ENCODE measurements at places on chromosomes 12 and 14.

- no peak for DNase-seq
Measured at GRCh38 chr14:101119830-101120571, 216.5 kb upstream of the RTL1 start.

DNA sequence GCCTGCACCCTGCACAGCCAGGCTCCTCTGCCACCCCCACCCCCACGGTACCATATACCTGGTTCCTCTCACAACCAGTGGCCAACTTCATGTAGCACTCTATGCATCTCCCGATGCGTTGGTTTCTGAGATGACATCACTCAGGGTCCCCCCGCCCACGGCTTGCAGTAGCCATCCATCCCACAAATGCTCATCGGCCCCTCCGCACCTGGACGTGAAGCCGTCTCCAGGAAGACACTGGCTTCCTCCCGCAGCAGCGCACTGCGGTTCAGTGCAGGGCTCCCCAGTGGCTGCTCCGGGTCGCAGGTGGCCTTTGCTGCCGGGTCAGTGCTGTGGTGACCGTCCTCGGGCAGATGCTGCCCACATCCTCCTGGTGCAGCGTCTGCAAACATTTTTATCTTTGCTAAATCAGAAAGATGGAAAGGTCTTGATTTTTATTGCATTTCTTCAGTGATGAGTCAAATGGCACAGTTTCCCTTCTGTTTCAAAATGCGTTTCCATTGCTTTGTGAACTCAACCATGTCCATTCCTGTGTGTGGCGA lies 27.5 kb upstream of the MMP17 start:
- DNase-seq, result no peak

DNA sequence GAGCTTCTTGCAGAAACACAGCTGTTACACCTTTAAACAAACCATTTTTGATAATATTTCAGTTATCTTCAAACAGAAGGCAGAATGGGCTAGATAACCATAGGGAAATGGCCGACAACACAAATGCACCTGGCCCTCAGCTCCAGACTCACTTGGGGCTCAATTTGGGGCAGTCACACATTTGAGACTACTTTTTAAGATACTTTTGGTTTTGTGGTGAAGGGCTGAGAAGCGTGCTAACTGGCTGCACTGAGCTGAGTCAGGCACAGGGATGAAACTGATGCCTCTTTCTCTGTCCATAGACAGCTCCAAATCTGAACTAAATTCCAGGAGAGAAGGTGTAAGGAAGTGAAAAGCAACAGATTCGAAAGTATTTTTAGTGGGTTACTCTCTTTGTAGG lies 18.5 kb upstream of the GRIP1 start:
- no peak for DNase-seq

DNA sequence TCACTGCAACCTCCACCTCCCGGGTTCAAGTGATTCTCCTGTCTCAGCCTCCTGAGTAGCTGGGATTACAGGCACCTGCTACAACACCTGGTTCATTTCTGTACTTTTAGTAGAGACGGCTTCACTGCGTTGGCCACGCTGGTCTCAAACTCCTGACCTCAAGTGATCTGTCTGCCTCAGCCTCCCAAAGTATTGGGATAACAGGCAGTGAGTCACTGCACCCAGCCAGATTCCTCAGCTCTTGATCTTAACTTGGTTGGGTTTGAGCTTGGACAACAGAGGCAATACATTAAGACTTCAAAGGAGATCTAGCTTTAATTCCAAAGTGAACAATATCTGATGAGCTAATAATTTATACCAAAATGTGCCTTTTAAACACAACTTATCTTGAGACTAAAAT lies 5.6 kb downstream of the DAZAP2 start:
- DNase-seq, result no peak

DNA sequence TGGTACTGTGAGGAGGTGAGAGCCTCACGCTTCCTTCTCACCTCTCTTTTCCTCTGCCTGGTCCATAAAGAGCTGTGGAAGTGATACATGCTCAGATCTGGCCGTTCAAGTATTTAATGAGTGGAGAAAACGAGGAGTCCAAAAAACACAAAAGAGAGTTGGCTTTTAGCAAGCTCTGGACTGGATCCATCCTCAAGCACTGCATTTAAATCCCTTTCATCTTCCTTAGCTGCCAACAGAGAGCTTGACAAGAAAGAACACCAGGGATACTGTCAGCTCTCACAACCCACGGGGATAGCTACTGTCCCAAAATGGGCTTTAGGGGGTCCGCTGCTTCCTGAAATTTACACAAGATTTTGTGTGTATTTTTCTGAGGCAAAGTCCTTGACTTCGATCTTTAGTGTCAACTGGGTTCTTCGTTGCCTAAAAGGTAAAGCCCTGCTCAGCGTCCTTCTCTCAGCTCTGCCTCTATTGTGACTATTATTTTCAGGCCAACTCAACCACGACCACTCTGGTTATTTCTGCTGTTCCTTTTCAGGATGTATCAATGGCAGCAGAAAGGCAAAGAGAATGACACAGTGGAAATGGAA lies 120.9 kb downstream of the TMTC1 start:
- no peak for DNase-seq

DNA sequence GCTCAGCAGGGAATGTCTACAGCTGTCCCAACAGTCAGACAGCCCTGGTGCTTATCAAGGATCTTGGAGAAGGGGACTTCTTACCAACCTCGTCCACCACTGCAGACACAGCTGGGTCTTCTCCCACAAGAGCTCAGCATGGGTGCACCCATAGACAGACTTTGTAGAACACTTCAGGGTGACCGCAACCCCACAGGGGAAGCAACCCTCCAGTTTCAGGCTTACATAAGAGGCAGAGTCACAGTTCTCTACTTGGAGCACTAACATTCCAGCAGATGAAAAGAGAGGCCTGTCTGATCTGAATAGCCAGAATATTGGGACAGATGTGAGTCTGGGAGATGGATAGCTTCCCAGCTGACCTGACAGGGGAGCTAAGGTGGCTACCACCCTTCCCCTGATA lies 3.5 kb upstream of the CLEC1A start:
- DNase-seq, result no peak

GRCh38 chr12:110093631-110094311 lies 30.4 kb upstream of the IFT81 start:
- no peak for DNase-seq

DNA sequence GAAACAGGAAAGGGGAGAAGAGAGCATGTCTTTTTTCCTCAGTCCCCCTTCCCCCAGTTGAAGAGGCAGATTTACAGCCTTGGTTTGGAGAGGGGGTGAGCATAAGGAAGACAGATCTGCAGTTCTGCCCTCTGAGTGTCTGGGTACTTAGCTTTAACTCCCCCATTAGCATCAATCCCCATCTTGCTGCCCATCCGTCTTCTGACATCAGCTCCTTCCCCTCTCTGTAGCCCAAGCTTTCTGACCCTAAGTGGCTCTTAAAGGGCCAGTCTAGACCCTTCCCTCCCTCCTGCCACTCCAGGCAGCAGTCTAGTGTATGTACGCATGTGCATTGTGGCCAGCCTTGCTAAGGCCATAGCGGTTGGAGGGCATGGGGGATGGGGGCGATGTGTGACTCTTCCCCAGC lies 7.3 kb downstream of the GPR84 start:
- no peak for DNase-seq

DNA sequence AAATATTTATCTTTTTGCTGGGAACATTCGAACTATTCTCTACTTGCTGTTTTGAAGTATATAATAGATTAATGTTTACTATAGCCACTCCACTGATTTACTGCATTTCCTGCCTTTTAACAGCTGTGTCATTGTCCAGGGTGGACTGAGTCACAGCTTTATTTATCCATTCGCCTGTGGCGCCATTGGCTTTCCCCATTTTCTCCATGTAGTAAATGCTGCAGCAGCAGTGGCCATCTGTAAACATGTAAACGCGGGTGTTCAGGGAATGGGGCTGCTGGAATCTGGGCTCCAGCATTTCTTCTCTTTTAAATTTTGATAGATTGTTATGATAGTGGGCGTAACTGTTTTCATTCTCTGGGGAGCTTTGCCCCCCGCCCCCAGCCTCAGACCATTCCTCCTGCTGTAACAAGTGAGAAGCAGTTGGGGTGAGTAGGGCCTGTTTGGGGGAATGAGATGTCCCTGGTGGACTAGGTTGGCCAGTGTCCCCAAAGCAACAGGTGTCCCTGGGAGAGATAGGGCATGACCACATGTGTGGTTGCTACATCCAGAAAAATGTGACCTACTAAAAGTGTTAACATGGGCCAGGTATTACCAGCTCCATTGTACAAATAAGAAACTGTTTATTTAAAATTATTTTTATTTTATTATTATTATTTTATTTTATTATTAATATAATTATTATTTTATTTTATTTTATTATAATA lies 32.9 kb downstream of the RIN3 start:
- DNase-seq, result peak; percentile 32

DNA sequence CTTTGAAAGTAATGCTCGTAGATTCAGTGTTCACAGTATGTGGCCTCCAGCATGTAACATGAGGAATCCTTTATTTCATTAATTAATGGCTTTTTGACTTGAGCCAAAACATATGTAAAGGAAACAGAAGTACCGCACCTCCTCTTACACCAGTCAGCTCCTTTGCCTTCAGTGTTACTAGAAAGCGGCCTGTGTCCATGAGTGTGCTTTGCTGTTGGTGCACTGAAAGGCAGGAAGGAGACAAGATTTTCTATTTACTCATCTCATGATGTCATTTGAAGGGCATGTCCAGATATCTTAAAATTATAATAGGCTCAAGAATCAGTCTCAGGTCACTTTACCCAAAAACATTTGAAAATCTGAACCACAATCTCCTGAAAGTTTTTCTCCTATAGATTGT lies 9.9 kb upstream of the CCT2 start:
- DNase-seq, result no peak

DNA sequence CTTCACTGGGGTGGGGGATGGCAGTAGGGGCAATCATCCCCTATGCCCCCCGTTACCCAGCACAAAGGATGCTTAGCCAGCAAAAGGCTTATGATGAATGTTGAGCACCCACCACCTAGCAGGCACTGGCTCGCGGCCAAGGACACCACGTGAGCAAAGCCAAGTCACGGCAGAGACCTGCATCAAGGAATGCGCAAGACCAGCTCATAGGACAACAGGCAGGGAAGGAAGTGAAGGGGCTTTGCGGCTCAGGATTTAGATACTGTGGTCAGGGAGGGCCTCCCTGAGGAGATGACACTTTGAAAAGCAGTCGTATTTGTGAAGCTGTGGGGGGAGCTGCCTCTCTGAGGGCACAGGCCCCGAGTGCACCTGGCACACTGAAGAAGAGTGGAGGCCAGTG lies 32.8 kb downstream of the SH2B3 start:
- DNase-seq, result no peak

DNA sequence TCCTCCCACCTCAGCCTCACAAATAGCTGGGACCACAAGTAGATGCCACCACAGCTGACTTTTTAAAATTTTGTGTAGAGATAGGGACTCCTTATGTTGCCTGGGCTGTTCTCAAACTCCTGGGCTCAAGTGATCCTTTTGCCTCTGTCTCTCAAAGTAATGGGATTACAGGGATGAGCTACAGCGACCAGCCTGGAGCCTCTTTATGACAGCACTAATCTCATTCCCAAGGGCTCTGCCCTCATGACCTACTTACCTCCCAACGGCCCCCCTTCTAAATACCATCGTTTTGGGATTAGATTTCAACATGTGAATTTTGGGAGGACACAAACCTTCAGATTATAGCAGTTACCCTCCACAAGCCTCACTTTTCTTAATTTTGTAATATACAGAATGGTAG lies 150.6 kb upstream of the FUT8 start:
- no peak for DNase-seq

DNA sequence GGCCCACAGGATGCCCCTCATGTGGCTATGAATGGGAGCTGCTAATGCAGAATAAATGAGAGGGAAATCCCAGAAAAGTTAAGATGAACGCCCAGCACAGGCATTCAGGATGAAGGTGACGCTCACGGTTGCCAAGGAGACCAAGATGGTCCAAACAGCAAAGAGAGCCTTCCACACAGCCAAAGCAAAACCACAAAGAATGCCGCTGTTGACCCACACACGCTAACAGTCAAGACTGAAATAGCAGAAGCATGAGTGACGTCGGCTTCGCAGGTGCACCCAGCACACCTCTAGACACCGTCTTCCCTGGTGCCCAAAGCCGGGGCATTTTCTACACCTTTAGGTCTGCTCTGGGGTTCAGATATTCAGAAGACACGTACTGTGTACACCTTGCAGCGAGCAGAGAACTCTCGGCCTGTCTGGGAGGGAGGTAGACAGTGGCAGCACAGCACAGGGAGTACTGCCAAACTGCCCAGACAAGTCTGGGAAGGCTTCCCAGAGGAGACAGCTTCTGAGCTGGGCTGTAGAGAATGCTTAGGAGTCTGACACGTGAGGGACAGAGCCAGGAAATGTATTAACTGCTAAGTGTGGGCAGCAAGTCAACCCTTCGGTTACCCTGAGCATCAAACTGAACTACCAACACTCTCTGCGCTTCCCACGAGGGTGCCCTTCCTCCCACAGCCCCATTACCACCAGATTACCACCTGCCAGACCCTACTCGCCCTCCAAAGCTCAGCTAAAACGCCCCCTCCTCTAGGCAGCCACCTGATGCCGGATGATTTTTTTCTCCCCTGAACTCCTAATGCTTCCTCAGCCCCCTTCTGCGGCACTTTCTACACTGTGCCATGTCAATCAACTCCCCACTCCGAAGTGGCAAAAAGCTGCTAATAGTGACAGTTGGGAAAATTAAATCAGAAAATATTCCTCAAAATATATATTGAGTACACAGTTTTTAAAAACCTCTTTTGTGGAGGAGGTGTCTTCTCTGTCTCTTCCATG lies 50.1 kb downstream of the CCDC88C start:
- peak; percentile 92 for DNase-seq

DNA sequence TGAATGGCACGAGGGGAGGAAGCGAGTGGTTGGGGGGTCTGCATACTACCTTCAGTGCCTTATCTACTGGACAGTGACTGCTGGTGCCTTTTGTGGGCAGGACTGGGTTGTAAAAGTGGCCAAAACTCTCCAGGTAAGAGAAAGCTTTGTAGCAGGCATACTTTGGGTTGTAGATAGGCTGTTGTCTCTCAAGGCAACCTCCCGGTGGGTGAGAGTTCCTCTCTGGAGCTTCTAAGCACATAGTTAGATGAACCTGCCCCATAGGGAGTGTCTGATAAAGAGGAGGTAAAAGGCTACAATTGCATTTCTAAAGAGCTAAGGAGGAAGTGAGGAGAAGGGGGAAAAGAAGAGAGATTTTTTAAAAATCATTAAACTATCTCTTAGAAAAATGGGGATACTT lies 4.2 kb upstream of the DAD1 start:
- DNase-seq, result no peak

DNA sequence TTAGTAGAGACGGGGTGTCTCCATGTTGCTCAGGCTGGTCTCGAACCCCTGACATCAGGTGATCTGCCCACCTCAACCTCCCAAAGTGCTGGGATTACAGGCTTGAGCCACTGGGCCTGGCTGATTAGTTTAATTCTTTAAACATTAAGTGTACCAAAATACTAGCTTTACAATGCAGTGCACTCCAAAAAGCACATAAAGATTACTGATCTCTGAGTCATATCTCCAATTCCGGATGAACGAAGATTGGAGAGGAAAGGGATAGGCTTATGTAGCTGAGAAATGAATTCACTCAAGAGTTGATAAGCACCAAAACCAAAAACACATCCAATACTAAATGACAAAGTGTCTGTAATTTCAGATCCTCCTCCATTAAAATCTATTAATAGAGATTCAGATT lies 15.1 kb downstream of the NAV3 start:
- peak; percentile 4 for DNase-seq
